Cerebellar nuclear complex (tissue), 1 donor: ENCODE measurements at places on chromosomes 13 and 19.

DNA sequence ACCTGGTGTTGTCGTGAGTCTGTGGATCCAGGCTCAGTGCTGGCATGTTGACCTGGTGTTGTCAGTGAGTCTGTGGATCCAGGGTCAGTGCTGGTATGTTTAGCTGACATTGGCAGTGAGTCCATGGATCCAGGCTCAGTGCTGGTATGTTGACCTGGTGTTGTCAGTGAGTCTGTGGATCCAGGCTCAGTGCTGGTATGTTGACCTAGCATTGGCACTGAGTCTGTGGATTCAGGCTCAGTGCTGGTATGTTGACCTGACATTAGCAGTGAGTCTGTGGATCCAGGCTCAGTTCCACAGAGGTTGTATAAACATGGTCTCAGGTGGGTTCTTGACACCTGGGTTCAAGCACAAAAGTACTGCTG is 16.8 kb upstream of the PDCD2L start:
- DNase-seq = no peak

DNA sequence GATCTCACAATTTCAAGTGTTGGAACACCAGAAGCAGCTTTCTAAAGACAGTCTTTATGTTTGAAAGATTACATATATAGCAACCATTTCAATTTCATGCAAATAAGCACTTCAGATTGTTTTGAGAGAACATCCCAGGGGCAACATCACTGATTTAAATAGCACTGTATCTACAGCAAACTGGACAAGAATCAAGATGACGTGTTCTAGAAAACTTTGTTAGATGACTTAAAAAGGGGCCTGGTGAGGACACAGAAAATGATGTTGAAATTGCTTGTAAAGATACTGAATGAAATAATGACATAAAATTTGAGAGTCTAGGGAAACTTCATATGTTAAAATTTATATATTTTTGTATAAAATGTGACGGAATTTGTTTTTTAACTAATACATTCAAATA is 277.1 kb downstream of the KLF12 start:
- DNase-seq = no peak

DNA sequence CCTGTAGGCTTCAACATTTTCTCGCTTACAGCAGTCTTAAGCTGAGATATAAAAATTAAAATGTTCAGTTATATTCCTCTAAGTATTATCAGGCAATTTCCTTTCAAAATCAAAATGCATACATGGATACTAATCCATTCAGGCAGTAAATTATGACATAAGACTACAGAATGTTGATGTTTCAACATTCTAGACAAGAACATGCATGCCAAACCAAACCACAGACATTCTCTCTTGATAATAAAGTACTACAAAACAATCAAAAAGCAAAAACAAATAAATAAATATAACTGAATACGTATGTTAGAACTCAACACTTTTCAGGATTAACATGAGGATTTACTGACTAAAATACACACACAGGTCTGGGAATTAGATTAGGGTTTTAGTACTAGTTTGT is 7.7 kb downstream of the DIS3 start:
- no peak for DNase-seq

- DNase-seq = no peak
Observed at GRCh38 chr13:113035213-113035800, 66.3 kb downstream of the MCF2L start.

DNA sequence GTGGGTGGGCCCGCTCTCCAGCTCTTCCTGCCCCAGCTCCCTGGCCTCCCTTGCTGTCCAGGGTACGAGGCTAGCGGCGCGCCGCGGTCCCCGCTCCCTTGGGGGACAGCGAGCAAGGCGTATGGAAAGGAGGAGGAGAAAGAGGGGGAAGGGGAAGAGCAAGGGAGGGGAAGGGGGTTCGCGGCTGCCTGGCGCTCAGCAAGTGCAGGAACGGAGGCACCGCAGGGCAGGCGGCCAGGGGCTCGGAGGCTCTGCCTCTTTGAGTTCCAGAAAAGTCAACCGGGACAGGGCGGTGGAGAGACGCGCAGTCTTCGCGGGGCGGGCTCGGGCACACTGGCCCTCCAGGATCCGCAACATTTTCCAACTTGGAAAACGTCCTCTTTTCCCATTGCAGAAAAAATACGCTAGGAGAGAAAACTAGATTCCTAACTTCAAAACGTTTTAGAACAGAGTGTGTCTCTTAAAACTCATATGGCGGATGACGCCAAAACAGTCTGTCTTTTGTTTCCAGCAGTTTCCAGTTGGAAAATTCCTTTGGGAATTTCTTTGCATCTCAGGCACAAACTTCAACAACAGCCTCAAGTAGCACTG is 23.1 kb upstream of the TNFRSF19 start:
- no peak for DNase-seq

- no peak for DNase-seq
Observed at GRCh38 chr13:32594157-32594738, 8.0 kb downstream of the PDS5B start.

GRCh38 chr13:98089246-98089645 is 53.6 kb upstream of the FARP1 start:
- DNase-seq = no peak

DNA sequence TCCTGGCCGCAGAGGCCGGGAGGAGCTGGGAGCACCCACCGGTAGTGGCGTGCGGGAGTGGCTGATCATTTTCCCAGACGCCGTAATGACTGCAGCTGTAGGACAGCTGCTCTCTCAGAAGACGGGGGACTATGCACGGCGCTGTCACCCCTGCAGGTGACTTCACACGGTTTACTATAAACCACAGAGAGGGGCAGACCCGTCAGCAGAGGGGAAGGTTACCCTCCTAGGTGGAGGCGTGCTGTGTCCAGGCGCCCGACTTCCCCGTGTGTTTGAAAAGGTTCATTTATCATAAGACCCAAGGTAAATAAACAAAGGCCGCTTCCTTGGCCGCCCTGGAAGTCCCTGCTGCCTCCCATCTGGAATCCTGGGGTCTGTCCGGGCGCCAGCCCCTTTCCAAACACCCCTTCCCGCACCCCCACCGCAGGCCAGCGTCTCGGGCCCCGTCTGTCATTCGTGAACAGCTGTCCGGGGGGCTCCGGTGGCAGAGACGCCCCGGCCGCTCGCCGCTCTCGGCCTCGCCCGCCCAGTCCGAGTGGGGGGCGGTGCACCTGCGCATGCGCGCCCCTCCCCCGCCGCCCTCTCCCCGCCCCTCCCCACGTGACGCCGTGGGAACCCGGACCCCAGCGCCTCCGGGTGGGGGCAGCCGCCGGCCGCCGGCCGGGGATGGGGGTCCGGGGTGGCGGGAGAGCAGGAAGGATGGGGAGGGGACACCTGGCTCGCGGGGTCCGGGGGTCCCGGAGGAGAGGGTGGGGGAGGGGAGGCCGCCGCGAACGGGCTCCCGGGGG is 915 bp downstream of the SHC2 start:
- DNase-seq = no peak

DNA sequence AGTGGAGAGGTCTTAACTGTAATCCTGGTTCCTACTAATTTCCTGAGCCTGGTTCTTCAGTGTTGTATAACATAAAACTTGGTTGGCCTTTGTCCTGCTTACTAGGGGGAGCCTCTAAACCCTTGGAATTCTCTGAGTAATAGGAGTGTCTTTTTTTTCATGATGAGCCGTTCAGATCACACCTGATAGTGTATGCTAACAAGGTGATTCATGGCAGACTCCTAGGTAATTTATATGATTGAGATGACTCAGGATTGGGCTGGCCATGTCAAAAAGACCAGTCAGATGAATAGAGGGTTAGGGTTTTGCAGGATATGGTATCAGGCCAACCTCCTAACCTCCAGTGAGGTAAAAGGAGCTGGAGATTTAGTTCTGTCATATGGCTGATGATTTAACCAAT is 135.8 kb upstream of the KLF12 start:
- DNase-seq = no peak

- no peak for DNase-seq
Observed at GRCh38 chr19:9354651-9355050, 8.2 kb upstream of the ZNF177 start.

GRCh38 chr19:35789978-35790944 is 14.9 kb downstream of the ARHGAP33 start:
- DNase-seq = no peak

DNA sequence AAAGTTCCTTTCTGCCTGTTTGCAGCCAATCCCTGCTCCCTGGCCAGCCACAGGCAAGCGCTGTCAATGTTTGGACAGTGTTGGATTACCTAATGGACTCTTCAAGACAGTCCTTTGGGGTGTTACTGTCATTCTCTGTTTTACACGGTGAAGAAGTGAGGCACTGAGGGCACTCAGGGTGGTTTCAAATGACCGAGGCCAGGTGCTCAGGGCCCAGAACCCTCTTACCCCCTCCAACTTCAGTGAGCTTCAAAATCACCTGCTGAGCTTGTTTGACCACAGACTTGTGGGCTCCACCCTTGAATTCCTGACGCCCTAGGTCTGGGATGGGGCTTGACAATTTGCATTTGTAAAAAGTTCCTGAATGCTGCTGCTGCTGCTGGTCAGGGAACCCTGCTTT is 97.9 kb downstream of the GGACT start:
- DNase-seq = no peak

GRCh38 chr13:39038569-39039030 is 344 bp downstream of the NHLRC3 start:
- no peak for DNase-seq

GRCh38 chr19:1104311-1105007 is 665 bp downstream of the GPX4 start:
- DNase-seq = no peak

GRCh38 chr13:33106656-33107360 is 90.6 kb downstream of the KL start:
- no peak for DNase-seq

- DNase-seq = no peak
Observed at GRCh38 chr13:40589285-40590109, 76.9 kb downstream of the FOXO1 start.

GRCh38 chr13:47033216-47033615 is 136.4 kb upstream of the HTR2A start:
- DNase-seq = no peak

DNA sequence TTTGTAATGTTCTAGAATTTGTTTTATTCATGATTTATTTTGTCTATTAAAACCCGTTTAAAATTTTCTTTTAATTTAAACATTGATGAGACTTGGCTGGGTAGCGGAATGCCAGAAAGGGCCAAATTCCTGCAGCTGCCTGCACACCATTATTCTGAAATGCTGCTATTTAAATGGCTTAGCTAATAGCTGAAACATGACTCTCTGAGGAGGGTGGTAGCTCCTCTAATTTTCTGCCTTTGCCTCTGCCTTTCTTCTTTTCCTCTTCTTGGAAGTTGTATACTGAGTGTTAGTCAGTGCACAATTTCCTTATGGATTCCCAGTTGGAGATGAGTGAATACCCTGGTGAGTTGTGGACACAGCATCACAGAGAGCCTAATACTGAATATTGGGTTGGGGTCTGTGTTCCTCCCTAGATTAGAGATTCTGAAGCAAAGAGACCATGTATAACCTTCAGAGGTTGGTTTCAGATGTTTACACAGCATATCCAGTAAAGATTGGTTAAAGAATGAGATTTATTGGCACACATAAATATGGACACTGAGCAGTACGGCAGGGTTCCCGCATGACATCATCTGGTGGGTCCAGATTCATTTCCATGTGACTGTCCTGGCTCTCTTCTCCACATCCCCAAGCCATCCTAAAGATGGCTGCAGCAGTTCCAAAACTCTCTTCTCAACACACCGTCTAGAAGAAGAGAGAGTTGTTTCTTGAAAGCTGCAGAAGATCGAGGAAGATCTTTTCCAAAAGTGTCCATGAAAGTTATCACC is 55.9 kb downstream of the MTUS2 start:
- no peak for DNase-seq

DNA sequence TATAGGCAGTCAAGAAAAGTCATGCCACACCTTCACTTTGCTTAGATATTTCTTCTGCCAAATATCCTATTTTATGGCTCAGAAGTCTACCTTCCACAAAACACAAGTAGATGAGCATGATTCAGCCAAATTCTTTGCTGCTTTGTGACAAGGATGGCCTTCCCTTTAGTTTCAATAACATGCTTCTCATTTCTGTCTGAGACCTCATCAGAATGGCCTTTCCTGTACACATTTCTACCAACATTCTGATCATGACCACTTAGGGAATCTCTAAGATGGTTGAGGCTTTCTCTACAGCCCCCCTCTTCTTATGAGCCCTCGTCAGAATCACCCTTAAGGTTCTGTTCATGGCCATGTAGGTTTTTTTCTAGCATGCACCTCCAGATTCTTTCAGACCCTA is 96.2 kb downstream of the COL4A2 start:
- no peak for DNase-seq

DNA sequence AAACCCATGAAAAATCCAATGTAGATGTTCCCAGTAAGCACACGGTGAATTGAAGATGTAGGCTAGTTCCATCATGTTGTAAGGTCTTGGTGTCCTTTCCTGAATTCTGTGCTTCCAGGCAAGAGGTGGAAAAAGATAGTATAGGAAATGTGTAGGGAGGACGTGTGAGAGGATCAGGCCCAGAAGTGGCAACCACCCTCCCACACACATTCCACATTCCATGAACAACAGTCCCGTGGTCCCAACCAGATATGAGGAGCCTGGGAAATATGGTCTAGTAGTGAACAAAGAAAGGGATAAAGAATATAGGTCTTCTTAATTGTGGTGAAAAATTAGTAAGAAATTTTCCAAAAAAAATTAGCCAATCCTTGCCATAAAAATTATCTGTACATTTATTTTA is 1254.2 kb upstream of the SLC10A2 start:
- DNase-seq = no peak

DNA sequence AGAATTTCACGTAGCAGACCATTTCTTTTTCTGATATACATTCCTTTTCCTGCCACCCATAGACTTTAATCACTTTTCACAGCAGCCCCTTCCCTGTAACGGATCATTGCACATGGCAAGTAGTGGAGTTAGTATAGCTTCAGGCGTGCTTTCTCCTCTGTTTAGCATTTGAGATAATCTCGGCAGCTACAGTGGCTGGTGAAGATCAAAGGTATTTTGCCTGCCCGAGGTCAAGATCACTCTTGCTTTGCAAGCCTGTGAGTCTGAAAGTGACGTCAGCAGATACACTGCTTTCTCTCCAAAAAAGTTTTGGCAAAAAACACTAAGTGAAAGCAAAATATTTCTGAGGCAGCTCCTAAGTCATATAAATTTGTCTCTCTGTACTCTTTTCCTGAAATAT is 260.0 kb downstream of the NDFIP2 start:
- no peak for DNase-seq

GRCh38 chr19:45507872-45508416 is 665 bp downstream of the VASP start:
- DNase-seq = no peak

DNA sequence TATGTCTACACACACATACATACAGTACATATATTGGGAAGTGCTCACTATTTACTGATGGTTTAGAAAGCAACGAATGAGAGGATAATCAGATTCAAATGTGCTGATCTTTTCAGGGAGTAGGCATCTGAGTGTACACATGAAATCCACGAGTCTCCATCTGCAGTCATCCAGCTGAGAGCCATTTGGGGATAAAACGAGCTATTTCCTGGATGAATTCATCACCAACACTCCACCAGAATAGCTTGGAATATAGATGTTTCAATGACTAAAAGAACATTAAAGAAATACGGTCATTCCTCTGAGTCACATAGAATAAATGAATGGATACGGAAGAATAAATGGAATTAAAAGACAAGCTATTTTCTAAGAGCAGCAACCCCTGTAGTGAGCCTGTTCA is 721.6 kb upstream of the ARGLU1 start:
- DNase-seq = no peak
